Posterior vena cava (tissue), 2 donors: ENCODE measurements at places on chromosomes 7 and 10. TPM values are rescaled to one million over a fixed set of nuclear protein-coding genes. Genes with fewer than 3 reads are reported as not detected.
A peak's percentile ranks its signal among the peaks of the same experiment; 100 is the strongest.

OR2A1 gene
- total RNA-seq: not detected

DNA sequence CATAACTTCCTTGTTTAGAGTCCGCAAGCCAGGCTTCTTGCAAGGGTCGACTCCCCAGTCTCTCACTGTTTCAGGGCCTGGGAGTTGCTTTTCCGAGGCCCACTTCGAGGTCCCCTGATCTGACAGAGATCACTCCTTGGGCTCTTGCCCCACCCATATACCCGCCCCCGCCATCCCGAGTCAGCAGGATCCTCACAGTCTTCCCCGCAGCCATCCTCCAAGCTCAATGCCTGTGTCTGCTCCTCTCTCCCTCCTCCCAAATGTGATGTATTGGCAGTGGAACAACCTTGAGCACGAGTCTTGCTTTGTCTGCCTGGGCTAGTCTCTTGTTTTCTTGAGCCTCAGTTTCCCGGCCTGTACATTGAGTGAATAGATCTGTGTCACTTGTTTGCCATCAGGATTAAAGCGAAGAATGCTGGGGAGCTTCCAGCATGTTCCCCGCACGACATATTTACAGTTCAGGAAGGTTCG, 2.4 kb upstream of the HMX2 start:
- DNase-seq: no peak

GRCh38 chr10:76301211-76301610, 869.8 kb downstream of the LRMDA start:
- no peak for DNase-seq

- DNase-seq: peak; percentile 70
Measured at GRCh38 chr7:127751490-127752448, 99.8 kb downstream of the SND1 start.
